Testis (tissue), 5 donors: ENCODE measurements at places on chromosomes 3 and 15. TPM values are rescaled to one million over a fixed set of nuclear protein-coding genes. Genes with fewer than 3 reads are reported as not detected.

Gene AHSG
- total RNA-seq: 1.6 TPM

Gene TF
- total RNA-seq: 53.1 TPM

Gene NAA50
- 139 TPM for total RNA-seq

- DNase-seq: peak; percentile 73
These were observed at the start of gene FBLN2 for GRCh38 chr3:13548696-13549622. TSS of gene FBLN2 (plus strand) at chr3:13549125. CDS start at chr3:13570356, 21,231 bp downstream.

- peak; percentile 54 for DNase-seq
These were observed 83.9 kb downstream of the CHSY1 start for GRCh38 chr15:101167753-101168462.

DNA sequence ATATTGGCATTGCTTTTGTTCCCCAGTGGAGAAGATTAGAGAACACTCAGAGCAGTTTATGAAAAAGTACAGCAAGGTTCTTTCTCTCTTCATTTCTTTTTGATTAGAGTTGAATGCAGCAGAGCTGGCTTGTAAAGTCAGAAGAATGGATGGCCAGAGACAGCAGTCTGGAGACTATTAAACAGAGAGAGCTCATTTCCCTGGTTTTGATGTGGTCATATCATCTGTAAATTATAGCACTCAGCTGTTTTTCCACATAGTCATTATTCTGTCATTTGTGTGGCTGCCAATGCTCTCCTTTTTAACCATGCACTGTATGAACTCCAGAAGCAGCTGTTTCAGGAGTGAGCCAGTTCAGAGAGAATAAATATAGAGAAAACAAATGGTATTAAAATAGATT, 177.4 kb upstream of the CRBN start:
- no peak for DNase-seq
